Stimulated activated CD4-positive, alpha-beta T cell treated with anti-CD3 and anti-CD28 coated beads, Interleukin-1b, Interleukin-23, amount 100 ng/mL, for 1 hour (primary cell): ENCODE measurements at places on chromosomes 6 and 20.

- no peak for DNase-seq
Measured at GRCh38 chr20:20235681-20236080, 132.2 kb upstream of the INSM1 start.

DNA sequence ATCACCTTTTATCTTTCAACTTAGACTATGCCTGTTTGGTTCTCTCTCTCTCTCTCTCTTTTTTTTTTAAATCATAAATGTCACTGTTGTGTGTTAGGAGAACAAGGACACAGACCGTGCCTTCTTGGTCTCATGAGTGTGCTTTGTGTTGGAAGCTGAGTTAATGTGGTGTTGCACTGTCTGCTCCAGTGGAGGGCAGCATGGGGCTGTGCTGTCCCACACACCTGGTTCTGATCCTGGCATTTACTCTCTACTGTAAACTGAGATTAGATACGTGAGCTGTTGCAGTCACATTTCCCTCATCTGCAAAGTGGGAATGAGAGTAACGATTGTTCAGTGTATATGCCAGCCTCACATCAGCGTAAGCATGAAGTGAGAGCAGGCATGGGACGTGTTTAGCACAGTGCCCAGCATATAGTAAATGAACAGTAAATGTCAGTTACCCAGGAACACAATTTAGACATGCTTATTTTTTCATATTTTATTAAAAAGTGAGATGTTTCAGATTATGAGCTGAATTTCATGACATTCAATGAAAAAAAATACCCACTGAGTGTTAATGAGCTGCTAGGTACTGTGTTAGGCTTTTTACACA lies 161.1 kb downstream of the FARS2 start:
- no peak for DNase-seq

- DNase-seq = no peak
Measured at GRCh38 chr6:152573762-152574161, 63.4 kb downstream of the SYNE1 start.

DNA sequence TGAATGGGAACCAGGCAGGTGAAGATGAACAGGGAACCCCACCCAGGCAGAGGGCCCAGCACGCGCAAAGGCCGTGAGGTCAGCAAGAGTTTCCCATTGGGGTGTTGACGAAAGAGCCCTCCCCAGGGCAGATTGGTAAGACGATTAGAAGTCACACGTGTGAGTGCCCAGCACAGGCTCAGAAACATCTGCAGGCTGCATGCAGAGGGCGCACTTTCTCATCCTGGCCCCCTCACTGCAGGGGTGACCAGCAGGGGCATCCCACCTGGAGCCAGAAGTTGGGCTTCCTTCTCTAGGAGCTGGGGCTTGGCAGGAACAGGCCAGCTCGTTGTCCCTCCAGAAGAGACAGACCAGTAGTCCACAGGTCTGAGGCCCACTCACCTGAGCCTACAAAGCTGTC lies 38.4 kb downstream of the VSTM2L start:
- DNase-seq = no peak
